Stimulated activated CD4-positive, alpha-beta T cell treated with anti-CD3 and anti-CD28 coated beads, TNF-alpha, amount 100 ng/mL, for 48 hours (primary cell): ENCODE measurements at places on chromosomes 2 and 18.

GRCh38 chr18:28718696-28719095 lies 541.8 kb upstream of the CDH2 start:
- no peak for DNase-seq

DNA sequence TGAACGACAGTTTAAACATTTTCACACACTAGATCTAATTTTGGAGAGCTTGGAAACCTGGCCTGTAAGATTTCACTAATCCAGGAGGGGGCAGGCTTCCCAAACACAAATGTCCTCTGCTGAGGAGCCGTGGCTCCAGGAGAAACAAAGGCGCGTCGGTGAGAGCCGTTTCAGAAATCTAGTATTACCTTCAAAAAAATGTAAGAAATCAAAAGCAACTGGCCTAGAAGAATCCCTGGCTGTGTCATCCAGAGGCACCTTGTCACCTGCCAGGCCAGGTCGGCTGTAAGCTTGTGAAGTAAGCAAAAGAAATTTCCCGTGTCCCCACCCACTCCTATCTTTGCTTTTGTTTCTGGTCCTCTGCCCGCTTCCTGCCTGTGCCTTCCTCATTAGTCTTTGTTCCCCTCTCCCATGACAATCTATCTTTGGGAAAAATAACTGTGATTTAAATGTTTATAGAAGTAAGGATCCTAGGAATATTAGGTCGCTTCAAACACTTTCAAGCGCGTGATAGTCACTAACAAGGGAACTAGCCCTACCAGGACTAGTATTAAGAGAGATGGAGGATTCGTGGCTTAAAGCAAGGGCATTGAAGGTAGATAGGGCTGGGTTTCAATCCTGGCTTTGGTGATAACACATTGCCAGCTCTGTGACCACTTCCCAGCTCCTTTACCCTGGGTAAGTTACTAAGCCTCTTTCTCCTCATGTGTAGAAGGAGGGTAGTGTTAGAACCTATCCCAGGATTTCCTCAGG lies 99.5 kb upstream of the STK39 start:
- DNase-seq, result peak; percentile 39

DNA sequence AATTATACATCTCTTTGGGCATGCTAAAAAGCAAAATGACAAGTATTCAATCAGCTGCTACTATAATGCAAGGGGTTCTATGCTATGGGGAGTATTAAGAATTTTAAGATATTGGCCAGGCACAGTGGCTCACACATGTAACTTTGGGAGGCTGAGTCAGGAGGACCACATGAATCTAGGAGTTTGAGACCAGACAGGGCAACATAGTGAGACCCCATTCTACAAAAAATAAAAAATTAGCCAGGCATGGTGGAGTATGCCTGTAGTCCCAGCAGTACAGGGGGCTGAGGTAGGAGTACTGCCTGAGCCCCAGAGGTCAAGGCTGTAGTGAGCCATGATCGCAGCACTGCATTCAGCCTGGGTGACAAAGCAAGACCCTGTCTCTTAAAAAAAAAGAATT lies 5.5 kb upstream of the KIAA2012 start:
- DNase-seq, result no peak

- no peak for DNase-seq
These were observed 76.2 kb downstream of the FAM168B start for GRCh38 chr2:131016826-131017741.

- DNase-seq, result peak; percentile 19
These were observed 78.8 kb upstream of the GAREM1 start for GRCh38 chr18:32549248-32550110.

- no peak for DNase-seq
These were observed 321.3 kb upstream of the EPAS1 start for GRCh38 chr2:45975752-45976517.

- DNase-seq, result no peak
These were observed 4.7 kb downstream of the EEF1B2 start for GRCh38 chr2:206164261-206164862.

DNA sequence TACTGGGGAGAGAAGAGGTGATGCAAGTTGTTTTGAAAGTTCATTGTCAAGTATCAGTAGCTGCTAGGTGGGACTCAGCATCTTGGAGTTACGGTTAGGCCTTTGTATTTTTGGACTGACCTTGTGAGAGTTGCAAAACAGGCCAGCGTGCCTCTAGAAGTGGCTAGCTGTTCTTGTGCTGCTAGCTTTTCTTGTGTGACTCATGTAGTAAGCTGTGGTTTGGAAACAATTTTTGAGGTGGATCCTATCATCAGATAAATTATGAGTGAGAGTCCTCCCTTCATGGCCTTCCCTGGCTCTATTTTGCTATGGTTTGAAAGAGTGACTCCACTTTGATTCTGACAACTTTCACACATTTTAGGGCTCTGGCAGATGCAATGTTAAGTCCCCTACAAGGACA lies 409.2 kb upstream of the HS6ST1 start:
- no peak for DNase-seq

DNA sequence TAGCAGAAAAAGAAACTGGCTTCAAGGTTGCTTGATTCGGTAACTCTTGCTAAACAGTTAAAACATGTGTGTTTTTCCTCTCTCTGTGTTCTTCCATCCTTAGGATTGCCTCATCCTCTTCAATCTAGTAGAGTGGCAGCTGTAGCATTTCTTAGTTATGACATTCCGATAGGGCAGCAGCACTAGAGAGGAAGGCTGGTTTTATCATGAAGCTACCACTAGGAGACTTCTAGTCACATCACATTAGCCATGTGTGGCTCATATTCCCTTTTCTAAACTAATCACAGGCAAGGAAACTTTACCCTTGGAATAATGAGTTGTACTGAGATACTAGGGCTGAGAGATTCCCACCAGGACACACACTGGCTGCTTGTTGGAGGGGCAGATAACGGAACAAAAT lies 187.6 kb downstream of the DOK6 start:
- no peak for DNase-seq

- DNase-seq, result no peak
These were observed 4.3 kb upstream of the TFCP2L1 start for GRCh38 chr2:121289271-121289670.

- DNase-seq, result no peak
These were observed 51.5 kb downstream of the CABLES1 start for GRCh38 chr18:23186781-23187180.

GRCh38 chr18:35982409-35983114 lies 10.1 kb downstream of the RMP24 start:
- DNase-seq, result no peak

GRCh38 chr2:173898178-173898668 lies 67.0 kb downstream of the SP3 start:
- no peak for DNase-seq

DNA sequence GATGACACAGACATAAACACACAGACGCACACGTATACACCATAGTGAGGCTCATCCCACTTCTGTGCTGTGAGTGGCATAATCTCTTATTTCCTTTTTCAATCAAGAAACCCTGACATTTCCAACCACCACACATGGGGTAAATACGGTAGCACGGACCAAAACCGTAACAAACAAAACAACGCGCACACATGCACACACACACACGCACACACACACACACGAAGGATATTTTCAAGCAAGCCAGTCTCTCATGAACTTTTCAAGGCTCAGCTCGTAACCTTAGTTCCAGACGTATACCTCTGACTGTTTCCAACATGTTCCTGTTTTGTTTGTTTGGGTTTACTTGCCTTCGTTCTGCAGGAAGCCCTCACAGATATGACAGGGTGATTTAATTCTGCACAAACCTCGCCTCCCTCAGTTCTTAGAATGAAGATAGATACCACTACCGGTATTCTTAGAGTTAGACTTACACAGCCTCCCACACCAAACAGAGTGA lies 119.8 kb downstream of the BCL2 start:
- DNase-seq, result no peak
